ENCODE measurements at places on chromosomes 6 and 20.

- DNase-seq = no peak
These were observed 135.3 kb upstream of the NT5E start for GRCh38 chr6:85314586-85314985.

DNA sequence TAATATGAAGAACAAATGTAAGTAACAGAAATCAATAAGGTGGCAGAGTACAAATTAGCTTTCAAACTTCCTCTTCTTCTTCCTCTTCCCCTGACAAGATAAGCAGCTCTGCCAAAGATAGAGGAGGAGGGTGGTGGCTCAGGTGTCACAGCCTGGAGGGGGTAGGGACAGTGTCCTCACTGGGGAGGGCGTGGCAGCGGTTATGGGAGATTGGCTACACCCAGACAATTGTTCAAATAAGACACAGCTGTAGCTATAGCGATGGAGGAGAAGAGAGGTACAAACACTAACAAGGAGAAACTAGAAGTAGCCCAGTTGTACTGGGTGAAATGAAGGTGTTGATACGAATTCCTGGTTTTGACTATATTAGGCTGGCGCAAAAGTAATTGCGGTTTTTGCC lies 198.5 kb downstream of the TBXT start:
- DNase-seq = no peak

GRCh38 chr20:51084593-51085377 lies 61.9 kb upstream of the KCNG1 start:
- DNase-seq = no peak

GRCh38 chr20:45948742-45949541 lies 14.5 kb downstream of the PCIF1 start:
- no peak for DNase-seq

- DNase-seq = no peak
These were observed 65.1 kb downstream of the CGA start for GRCh38 chr6:87029711-87030314.

- DNase-seq = no peak
These were observed 144.2 kb downstream of the ARHGAP18 start for GRCh38 chr6:129565811-129566210.

GRCh38 chr6:116766506-116767176 lies 1.1 kb upstream of the FAM162B start:
- no peak for DNase-seq

Measured in DND-41 (cell line).